ENCODE measurements at places on chromosomes 6 and 20.

DNA sequence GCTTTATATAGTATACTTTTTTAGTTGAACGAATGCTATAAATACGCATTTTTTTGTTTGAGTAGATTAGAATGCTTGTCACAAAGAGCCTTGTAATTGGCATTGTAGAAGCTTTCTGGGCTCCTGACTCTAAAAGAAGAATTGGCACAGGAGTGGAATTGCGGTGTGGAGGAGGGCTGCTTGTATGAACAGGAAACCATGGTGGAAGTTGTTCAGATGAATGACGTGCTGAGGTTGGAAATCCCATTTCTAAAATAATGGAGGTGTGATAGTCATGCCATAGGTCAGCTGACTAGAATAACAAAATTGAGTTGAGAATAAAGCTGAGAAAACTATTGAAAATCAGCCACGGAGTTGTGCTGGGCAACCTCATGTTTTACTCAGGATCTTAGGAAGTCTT lies 174.9 kb downstream of the QKI start:
- DNase-seq: no peak

DNA sequence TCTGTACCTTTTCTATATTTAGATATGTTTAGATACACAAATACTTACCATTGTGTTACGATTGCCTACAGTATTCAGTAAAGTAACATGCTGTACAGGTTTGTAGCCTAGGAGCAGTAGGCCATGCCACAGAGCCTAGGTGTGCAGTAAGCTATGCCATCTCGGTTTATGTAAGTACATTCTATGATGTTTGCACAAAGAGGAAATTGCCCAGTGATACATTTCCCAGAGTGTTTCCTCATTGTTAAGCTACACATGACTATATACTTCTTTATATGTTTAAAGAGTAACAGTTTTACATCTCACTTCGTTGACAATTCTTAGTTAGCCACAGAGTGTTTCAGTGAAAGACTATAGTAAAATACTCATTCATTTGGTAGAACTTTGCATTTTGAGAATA lies 51.5 kb downstream of the SLC35F1 start:
- DNase-seq: no peak

DNA sequence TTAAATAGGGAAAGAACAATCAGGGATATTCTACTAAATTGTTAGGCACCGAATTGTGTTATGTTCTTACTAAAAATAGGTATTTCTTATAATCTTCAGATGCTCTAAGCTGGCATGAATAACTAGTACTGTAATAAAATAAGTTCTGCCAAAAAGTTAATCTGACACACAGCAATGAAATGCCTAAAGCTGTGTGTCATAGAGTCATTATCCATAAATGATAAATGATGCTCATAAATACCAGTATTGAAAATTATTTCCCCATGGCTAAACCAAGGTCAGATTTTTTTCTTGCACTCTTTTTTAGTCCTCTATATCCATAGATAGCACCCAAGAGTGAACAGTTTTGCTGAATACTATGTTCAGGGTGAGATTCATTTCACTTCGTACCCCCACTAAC lies 11.7 kb upstream of the PRIM2 start:
- no peak for DNase-seq

GRCh38 chr6:126657561-126658175 lies 317.8 kb downstream of the CENPW start:
- DNase-seq: peak; percentile 10

- DNase-seq: no peak
These were observed 109.2 kb upstream of the NXT1 start for GRCh38 chr20:23241416-23241815.

DNA sequence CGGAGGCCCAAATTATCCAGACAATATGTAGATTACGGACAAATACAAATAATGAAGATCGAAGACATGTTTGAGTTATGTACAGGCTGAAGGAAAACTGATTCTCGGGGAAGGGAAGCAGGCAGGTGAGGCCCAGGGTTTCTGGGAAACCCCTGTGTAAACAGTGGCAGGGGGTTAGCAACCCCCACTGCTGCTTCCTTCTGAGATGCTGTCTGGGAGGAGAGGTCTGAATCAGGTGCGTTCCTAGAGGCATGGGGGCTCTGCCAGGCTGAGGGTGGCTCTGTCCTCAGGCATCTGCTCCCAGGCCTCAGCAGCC lies 7.2 kb upstream of the MDGA1 start:
- no peak for DNase-seq

GRCh38 chr6:53492860-53493634 lies 51.9 kb downstream of the GCLC start:
- peak; percentile 44 for DNase-seq

DNA sequence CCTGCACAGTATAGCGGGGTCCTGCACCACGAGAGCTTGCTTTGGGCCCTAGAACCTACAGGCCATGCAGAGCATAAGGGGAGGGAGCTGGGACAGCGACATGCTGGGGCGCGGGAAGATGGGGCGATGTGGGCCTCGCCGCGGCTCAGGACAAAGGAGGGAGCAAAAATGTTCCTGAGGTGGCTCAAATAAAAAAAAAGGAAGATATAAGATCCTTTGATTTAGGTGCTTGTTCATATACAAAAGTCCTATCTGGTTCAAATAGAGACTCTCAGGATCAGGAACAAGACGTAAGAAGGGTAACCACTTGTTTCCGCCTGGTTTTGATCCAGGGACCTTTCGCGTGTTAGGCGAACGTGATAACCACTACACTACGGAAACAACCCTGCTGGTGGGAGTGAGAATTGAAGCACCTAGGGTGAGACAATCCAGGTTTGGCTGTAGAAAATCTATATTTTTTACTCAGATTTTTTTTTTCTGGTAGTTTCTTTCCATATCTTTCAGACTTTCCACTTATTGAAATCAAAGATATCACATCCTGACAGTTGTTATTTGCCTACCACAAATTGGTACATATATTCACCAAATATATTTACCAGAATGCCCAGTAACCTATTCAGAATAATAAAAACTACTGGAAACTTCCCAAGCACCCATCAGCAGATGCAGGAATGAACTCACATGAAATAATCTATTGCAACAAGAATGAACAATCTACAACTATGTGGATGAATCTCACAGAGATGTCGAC lies 177.9 kb upstream of the ZNF184 start:
- no peak for DNase-seq

DNA sequence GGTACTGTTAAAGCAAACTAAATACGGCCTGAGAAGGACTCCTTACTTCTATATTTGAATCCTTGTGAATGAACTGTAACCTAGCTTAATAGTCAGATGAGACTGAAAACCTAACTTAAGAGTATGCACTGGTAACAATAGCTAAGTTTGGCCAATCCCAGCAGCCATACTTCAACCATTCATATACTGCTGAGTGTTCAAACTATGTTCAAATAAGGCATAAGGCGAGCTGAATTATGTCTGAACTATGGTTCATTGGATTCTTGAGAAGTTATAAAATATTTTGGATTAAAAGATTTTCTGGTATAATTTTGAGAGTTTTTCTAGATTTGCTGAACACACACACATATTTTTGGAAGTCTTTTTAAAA lies 2.2 kb downstream of the SMPDL3A start:
- no peak for DNase-seq

DNA sequence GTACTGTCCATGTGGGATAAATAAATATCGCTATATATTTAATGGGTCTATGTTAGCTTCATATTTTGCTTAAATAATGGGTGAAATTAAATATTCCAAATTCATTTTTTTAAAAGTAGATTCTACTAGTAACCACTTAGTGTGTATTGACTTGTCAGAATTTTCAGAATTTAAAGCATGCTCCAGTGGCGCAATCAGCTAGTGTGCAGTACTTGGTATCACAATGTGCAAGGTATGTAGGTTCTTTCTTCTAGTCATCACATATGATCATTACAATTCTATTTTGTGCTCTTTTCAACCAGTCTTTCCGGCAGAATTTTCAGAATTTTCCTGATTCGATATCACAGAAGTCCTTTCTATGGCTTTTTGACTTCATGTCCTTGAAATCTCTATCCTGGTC lies 32.6 kb downstream of the PDE7B start:
- DNase-seq: no peak

GRCh38 chr6:148471624-148472159 lies 129.1 kb downstream of the SASH1 start:
- no peak for DNase-seq

GRCh38 chr6:121491576-121491975 lies 56.1 kb downstream of the GJA1 start:
- no peak for DNase-seq
